AG08395 (cell line): ENCODE measurements at places on chromosomes 1 and 21.
A peak's percentile ranks its signal among the peaks of the same experiment; 100 is the strongest.

DNA sequence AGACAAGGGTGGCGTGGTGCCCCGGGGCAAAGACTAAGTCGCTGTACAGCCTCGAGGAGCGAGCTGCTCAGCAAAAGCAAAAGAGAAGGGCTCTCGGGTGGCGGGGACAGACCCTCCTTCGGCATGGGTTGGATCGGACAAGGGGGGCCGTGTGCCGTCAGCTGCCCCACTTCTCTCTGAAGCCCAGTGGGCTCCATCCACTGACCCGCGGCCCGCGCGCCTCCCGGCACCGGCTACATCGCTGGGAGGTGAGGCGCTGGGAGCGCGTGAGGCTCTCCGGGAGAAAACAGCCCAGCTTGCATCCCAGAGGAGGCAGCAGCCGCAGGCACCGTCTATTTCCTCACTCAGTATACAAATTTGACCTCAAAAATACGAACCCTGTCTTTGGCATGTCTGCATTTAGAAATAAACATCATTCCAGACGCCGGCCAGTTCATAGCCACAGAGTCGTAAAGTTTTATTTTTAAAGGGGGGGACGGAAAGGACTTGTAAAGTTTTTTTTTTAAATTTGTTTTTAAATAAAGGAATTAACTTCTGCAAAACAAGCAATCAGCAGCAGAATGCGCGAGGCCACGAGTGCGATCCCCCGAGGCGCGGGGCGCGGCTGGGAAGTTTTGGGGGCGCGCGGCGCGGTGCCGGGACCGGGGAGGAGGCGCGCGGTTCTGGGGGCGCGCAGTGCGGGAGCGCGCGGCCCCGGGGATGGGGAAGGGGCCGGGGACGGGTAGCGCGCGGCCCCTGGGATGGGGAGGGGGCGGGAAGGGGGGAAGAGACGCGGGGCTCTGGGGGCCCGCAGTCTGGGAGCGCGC is 689 bp upstream of the GPR137B start:
- DNase-seq = peak; percentile 48

DNA sequence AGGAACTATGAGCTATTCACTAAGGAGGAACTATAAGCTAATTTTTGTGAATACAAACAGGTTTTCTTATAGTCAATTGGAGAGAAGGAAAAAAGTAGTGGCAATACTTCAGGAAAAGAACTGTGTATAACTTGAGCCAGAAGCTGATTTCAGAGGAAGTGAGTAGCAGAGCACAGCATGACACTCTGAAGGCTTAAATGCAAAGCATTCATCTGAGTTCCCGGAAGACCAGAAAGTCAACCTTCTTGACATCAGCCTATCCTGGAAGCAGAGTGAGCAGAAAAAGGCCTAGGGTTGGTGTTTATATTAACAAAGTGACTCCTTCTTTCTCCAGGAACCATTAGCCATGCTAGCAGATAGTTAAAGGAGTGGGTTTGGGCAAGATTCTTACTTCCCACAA is 545.2 kb downstream of the MRPL39 start:
- no peak for DNase-seq

- no peak for DNase-seq
Observed at GRCh38 chr1:44521378-44522080, 116.5 kb downstream of the RNF220 start.

- DNase-seq = no peak
Observed at GRCh38 chr1:54332781-54333585, 73.2 kb downstream of the SSBP3 start.

DNA sequence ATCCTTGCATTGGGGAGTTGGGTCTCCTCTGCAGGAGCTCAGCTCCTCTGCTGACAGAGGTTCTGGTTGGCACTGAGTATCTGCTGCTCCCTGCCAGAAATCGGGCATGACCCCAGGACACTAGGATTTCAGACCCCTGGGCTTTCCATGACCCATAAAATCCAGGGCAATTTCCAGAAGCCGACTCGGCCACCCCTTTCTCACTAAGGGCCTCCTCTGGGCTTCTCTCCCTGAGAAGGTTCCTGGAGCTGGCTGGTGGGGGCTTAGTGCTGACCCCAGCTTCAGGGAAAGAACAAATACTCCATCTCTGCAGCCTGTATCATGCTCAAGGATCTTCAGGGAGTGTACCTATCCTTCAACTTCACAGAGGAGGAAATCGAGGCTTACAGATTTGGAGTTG is 603.4 kb downstream of the PTPRU start:
- no peak for DNase-seq

GRCh38 chr1:7863756-7864328 is 11.0 kb upstream of the UTS2 start:
- no peak for DNase-seq

GRCh38 chr1:17347769-17348592 is 24.0 kb upstream of the PADI6 start:
- DNase-seq = no peak

GRCh38 chr1:72394457-72394856 is 112.1 kb upstream of the NEGR1 start:
- DNase-seq = no peak

DNA sequence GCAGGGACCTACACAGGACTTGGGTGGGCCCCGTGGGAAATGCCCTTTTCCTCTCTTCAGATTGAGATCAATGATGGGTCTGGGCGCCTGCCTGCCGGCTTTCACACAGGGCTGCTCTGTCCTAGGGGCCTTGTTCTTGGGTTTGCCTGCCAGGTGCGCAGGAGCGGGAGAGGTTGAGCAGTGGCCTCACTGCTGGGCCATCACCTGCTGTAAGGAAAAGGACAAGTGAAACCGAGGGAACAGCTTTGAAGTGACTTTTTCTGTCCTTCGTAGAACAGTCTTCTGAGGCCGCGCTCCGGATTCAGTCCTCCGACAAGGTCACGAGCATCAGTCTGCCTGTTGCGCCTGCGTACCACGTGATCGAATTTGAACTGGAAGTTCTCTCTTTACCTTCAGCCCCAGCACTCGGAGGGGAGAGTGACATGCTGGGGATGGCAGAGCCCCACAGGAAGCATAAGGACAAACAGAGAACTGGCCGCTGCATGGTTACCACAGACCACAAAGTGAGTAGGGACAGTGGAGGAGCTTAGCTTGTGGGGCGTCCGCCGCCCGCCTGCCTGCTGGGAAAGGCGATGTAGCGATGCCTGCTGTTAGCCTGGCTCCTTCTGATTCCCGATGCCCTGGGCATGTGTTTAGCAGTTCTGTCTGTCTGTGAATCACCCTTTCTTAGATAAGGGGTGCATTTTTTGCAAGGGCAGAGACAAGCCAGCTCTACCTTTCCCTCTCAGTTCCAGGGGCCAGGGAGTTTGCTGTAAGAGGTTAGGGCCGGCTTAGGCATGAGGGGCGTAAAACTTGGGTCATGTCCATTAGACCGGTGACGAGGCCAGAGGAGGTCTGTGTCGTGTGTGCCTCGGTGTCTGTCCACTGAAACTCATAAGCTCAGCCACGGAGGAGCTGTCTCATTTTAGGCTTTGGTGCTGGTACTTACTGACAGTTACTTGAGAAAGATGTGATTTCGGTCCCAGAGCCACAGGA is 19.5 kb upstream of the PWP2 start:
- DNase-seq = no peak

- DNase-seq = no peak
Observed at GRCh38 chr1:116255486-116256285, 117.4 kb upstream of the ATP1A1 start.

- no peak for DNase-seq
Observed at GRCh38 chr1:78834201-78834741, 172.3 kb downstream of the ADGRL4 start.

DNA sequence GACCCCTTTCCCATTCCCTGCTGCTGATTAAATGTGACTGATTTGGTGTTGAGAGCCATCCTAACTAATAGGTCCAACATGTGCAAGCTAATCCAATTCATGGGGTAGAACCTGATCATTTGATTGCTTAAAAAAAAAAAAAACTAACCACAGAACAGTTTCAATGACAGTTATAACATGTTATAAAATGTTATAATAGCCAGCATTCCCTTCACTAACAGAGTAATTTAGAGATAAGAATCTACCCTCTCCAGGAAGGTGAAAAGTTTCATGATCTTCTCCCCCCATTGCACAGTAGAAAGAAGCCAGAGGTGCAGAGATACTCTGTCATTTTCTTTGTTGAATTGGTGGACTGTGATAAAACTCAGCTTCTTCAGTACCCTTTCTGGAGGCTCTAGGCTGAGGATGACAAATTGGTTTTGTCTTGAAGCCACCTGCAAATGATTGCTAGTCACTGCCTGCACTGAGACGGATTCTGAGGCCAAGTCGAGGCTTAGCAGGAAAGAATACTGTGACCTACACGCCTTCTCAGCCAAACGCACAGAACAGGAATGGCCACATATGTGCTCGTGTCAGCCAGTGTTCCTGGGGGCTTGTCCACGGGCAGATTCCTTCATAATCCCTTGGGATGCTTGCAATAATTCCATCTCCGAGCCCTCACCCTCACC is 215.7 kb upstream of the IRF2BP2 start:
- no peak for DNase-seq

DNA sequence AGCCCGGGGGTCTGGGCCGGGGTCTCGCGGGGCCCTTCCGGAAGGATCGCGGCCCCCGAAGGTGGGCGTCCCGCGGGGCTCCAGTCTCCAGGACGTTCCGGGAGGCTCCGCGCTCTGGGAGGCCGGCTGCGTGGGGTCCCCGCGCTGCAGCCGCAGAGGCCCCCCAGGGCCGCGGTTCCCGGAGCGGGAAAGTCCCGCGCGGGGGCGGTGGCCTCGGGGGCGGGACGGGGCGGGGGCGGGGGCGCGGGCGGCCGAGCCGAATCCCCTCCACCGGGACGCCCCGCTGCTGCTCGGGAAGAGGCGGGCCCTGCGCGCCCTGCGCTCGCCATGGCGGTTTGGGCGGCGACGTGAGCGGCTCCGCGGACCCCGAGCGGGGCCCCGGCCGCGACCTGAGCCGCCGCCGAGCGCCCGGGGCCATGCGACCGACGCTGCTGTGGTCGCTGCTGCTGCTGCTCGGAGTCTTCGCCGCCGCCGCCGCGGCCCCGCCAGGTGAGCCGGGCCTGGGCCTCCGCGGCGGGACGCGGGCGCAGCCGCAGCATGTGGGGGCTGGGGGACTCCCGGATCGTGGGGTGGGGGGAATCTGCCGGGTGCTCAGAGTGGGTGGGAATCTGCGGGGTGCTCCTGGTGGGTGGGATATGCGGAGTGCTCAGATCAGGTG is at the start of gene IFNGR2:
Gene IFNGR2 (plus strand): TSS at position 286 of the 658 bp plus-strand sequence. CDS start 131 bp downstream, at position 417.
- DNase-seq = peak; percentile 31

DNA sequence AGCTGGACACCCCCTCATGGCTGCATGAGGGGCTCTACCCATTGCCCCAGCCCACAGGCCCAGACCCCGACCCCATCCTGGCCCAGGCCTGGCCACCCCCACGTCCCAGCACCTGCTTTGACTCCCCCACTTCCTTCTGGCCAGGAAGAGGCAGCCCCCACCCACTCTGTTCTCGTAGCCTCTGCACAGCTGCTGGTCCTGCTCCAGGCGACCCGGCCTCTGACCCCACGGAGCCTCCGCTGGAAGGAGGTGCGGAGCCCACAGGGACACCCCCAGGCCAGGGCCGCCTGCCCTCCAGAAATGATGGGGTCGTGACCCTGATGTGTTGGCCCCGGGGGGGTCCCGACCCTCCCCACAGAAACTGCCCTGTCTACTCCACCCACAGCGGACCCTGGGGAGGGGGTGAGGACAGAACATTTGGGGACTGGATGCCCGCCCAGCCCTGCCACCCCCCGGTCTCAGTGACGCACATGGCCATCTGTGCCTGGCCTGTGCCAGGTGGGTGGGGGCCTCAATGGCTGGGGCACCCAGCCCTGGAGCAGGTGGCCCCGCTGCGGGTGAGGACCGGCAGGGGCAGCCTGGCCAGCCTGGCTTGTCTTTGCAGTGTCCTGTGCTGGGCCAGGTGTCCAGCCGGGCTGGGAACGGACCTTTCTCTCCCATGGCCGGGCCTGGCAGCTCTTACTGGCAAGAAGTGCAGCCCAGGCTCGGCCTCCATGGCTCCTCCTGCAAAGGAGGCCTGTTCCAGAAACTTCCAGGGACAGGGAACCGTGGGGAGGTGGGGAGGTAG is 78.6 kb downstream of the MORN1 start:
- peak; percentile 15 for DNase-seq

DNA sequence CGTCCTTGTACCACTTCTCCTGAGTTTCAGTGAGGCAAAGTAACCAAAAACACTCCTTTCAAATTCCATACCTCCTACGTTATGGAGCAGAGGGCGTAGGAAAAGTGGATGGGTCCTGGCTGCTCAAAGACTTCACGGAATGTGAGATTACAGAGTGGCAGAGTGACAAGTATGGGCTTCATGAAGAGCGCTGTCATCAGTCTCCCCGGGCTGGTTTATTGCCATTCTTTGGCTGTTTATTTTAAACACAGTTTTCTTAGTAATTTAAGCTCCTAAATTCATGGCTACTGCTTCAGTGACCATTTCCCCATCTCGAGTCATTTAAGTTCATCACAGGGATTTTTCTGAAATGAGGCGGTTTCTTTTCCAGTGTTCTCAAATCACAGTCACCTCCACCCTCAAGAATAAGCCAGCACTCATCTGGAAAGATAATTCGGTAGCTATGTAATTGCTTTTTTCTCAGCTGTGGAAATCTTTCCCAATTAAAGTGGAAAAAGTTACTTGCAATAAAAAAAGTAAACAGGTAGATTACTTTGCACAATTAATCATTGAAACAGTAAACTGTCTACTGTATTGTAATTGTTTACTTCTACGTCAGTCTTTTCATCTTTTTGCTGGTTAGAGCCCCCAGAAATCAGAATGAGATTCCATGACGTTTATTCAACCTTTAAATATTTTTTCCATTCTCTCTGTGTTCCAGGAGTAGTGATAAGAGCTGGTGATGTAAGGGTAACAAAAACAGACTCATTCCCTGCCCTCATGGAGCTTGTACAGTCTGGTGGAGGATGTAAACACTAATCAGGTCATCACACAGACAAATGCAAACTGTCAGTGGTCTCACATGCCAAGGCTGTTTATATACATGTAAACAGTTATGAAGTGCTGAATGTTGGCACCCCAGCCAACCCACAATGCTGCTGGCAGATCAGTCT is 3.0 kb upstream of the SMYD2 start:
- no peak for DNase-seq

DNA sequence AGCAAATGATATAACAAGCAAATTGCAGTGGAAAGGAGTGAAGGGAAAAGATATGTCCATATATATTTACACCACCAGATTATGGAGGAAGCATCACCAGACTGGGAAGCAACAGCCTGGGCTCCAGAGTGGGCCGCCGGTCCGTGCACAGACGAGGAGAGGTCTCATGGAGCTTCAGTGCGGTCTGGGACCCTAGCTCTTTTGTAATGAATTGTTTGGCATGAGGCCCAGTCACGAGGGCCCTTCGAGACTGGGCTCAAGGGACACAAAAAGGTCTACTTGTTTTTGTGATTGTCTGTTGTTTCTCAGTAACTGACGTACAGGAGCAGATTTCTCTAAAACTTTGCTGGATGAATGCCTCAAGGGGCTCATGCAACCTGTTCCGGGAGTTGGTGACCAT is 12.9 kb upstream of the STUM start:
- no peak for DNase-seq

GRCh38 chr21:32046191-32046590 is 173.4 kb downstream of the HUNK start:
- no peak for DNase-seq

- DNase-seq = no peak
Observed at GRCh38 chr1:246351721-246352120, 155.4 kb downstream of the SMYD3 start.

- DNase-seq = no peak
Observed at GRCh38 chr1:220084460-220084859, 5.1 kb downstream of the BPNT1 start.
